ENCODE measurements at places on chromosomes 13 and 19. TPM values are rescaled to one million over a fixed set of nuclear protein-coding genes. Genes with fewer than 3 reads are reported as not detected.

Gene PSG5
- total RNA-seq: not detected

Gene HOMER3
- total RNA-seq: 5.3 TPM

DNA sequence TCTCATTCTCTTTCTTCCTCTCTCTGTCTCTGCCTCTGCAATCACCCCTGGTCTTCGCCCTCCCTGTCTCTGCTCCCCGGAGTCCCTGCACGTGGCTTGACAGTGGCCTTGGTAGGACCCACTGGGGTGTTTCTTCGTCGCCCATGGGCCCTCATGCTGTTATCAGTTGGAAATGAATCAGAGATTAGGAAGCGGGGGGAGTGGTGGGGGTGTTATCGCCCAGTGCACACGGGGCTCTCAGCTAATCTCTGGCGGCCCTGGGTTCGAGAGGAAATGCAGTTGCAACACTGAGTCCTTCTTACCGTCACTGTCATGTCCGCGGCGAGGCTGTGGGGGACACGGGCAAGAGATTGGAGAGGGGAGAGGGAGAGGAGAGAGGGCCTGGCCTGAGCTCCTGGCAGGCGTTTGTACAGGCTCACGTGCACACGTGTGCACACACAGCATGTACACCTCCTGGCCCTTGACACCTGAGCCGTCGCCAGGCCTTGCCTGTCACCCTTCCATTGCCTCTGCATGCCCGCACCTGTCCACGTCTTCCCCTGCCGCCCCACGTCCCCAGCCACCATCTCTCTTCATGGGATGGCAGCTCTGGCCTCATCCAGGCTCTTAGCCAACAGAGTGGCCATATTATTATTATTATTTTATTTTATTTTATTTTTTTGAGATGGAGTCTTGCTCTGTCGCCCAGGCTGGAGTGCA lies 37.8 kb upstream of the SLC7A10 start:
- no peak for DNase-seq
- no peaks in the 10 kb centered on the region for H3K4me1 ChIP-seq
- no peaks in the 10 kb centered on the region for H3K36me3 ChIP-seq
- no peaks in the 10 kb centered on the region for H3K27me3 ChIP-seq

- DNase-seq: no peak
- no peak overlapping the region for H3K4me3 ChIP-seq
- no peaks in the 10 kb centered on the region for H3K36me3 ChIP-seq
- no peaks in the 10 kb centered on the region for H3K27me3 ChIP-seq
- H3K4me1 ChIP-seq: no peaks in the 10 kb centered on the region
- no peak overlapping the region for H3K27ac ChIP-seq
These were observed 17.4 kb downstream of the RUBCNL start for GRCh38 chr13:46369506-46370277.

- H3K36me3 ChIP-seq: no peaks in the 10 kb centered on the region
- DNase-seq: no peak
- H3K27me3 ChIP-seq: no peaks in the 10 kb centered on the region
- H3K4me3 ChIP-seq: peak overlapping the region; percentile 64
These were observed 1.0 kb downstream of the USE1 start for GRCh38 chr19:17216058-17216670.

DNA sequence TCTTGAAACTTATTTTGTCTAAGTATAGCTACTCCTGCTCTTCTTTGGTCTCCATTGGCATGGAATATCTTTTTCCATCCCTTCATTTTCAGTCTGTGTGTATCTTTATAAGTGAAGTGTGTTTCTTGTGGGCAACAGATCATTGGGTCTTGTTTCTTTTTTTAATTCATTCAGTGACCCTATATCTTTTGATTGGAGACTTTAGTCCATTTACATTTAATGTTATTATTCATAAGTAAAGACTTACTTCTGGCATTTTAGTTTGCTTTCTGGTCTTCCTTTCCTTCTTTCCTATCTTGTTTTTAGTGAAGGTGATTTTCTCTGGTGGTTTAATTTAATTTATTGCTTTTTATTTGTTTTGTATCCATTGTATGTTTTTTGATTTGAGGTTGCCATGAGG lies 19.8 kb downstream of the CD70 start:
- H3K36me3 ChIP-seq: no peaks in the 10 kb centered on the region
- H3K27me3 ChIP-seq: no peaks in the 10 kb centered on the region
- no peak overlapping the region for H3K27ac ChIP-seq
- no peaks in the 10 kb centered on the region for H3K4me1 ChIP-seq

DNA sequence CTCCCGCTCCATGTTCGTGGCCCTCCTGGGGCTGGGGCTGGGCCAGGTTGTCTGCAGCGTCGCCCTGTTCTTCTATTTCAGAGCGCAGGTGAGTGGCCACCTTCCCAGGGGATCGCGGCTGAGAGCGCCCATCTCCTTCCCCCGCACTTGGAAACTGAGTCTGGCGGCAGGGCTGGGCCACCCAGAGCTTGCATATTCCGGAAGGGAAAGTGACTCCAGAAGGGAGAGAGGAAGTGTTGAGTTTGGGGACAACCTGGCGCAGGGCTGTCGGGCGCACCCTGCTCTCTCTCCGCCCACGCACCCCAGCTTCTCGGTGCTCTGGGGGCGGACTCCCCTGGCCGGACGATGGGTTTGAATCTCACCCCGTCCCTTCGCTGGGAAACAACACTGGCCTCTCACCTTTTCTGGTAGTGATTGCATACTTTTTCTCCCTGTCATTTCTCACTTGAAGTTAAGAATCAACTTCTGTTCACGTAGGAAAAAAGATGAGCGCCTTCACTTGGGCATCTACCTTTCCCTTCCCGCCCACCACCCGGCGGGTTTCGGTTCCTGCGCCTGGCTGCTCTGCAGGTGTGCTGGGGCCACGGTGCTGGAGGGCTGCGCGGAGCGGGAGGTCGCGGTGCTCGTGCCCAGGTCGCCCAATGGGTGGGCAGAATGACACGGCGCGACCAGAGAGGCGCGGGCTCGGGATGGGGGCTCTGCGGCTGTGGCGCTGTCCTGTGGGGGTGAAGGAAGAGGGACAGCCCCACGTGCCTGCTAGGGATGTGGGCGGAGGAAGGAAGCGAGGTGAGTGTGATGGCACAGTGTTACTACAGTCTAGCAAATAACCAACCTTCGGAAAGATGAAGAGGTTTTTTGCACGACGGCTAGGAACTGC lies 721 bp downstream of the TNFSF11 start:
- no peaks in the 10 kb centered on the region for H3K27me3 ChIP-seq
- no peaks in the 10 kb centered on the region for H3K36me3 ChIP-seq

DNA sequence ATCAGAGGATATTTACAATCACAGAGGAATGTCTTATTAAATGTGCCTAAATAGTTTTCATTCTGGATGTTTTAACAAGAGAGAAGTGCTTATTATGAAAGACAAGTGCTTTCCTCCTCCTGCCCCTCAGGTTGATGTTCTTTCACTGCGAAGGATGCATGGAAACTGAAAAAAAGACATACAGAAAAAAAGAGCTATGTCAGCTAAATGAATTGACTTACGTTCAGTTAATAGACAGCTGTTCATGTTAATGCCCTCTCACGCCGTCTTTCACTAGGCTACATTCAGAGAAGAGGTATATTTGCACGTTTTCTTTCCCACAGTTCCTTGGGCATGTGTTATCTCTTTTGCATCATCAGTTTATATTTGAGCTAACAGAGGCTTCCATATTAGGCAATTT lies 821.8 kb upstream of the PCDH9 start:
- H3K4me1 ChIP-seq: no peaks in the 10 kb centered on the region
- H3K4me3 ChIP-seq: no peak overlapping the region
- no peaks in the 10 kb centered on the region for H3K36me3 ChIP-seq

DNA sequence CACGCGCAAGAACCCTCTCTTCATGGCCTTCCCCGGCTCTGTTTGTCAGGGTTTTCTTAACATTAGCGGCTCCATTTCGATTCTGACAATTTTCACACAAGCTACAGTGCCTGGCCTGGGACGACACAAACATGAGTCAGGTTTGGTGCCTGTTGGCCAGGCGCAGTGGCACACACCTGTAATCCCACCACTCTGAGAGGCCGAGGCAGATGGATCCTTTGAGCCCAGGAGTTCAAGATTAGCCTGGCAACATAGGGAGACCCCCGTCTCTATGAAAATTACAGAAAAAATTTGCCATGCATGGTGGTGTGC lies 1.9 kb upstream of the RAB20 start:
- no peaks in the 10 kb centered on the region for H3K27me3 ChIP-seq
- DNase-seq: no peak
- no peak overlapping the region for H3K27ac ChIP-seq
- no peaks in the 10 kb centered on the region for H3K36me3 ChIP-seq
- H3K4me3 ChIP-seq: peak overlapping the region; percentile 93
- no peaks in the 10 kb centered on the region for H3K4me1 ChIP-seq

- no peaks in the 10 kb centered on the region for H3K4me1 ChIP-seq
- H3K4me3 ChIP-seq: no peak overlapping the region
- no peak for DNase-seq
- no peak overlapping the region for H3K27ac ChIP-seq
These were observed 20.0 kb upstream of the SPRYD7 start for GRCh38 chr13:49956131-49956530.
